ENCODE measurements at places on chromosomes 5 and 9. TPM values are rescaled to one million over a fixed set of nuclear protein-coding genes. Genes with fewer than 3 reads are reported as not detected.

The NHP2 gene
- polyA plus RNA-seq = 76.0 TPM

GRCh38 chr5:95770830-95771708 is 39.9 kb downstream of the RHOBTB3 start:
- no peak for DNase-seq

The MARCHF11 gene
- not detected for polyA plus RNA-seq

The OR1L4 gene
- not detected for polyA plus RNA-seq

DNA sequence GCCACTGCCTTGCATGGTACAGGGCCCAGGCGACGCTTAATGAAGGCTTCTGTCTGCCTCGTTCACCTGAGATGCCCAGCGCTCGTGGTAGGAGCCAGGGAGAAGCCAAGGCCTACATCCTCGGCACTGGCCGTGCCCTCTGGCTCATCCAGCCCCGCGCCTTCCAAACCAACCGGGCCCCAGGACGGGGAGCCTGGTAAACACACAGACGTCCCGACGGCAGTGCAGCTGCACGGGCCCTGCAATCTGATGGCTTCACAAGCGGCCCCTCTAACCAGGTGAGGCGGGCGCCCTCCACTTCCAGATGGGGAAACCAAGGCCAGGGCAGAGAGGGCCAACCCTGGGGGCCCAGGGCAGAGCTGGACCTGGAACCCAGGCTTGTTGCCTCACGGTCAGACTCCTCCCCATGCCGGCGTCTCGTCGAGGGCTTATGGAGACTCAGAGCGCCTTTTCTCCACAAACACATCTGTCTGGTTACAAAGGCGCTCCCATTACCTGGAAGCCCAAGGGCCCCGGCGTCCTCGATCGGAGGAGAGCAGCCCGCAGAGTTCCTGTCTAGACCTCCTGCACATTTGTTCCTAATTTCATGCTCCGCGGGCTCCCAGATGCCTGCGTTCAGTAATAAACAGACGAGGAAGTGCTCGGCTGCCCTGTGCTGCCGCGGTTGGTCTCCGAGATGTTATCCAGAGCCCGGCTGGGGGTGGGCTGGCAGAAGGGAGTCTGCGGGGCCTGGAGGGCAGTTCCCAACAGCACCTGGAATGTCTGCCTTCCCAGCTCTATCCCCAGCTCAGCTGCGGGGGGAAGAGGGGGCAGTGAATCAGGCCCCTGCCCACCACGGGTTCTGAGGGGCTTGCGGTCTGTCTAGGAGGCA is 23.5 kb downstream of the FAM163B start:
- no peak for DNase-seq

GRCh38 chr5:143056792-143057579 is 286.8 kb downstream of the ARHGAP26 start:
- no peak for DNase-seq

DNA sequence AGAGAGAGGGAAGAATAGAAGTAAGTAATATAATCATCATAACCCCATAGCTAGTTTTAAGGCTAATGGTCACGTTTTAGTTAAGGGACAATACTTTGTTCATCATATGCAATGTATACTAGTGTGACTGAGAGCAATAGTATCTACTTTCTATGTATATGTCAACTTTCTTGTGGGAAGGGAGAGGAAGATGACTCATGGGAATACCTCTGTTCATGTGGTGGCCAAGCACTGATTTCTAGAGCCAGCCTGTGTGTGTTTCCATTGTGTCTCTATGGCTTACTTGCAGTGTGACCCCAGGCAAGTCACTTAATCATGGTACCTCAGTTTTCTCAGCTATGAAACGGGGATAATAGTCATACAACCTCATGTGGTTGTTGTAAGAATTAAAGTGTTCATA is 639.6 kb downstream of the CETN3 start:
- DNase-seq = no peak

The KYAT1 gene
- 6.2 TPM for polyA plus RNA-seq

The IL4 gene
- polyA plus RNA-seq = not detected

DNA sequence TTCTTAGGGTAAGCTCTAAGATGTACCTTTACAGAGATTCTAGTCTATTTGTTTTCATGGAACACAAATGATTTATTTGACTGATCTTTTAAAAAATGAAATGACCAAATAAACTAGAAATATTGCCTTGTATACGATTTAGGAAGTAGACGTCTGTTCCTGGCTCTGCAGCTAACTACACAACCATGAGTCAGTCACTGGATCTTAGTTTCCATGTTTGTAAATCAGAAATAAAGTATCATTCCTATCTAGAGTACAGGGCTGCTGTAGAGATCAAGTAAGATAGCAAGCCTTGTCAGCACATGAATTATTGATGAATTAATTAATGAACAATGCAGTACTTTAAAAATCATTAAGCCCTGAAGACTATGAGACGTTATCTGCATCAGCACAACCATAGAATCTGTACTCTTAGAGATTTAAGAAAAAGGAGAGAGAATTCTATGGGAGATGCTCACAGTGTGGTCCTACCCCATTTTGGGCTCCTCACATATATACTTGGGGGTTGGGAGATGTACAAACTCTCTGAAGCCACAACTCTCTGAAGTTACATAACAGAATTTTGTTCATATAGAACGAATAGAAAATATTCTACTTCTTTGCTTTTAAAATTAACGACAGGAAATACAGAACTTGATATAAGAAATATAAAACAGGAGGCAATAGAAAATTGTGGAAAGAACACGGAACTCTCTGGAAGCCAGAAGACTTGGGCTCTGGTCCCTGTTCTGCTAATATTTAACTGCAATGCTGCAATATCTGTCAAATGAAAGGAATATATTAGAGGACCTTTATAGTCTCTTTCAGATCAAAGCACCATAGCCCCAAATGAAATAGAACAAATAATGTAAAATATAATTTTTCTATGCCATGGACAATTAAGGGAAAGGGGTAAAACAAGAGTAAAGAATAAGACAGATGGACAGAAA is 48.4 kb upstream of the HNRNPA0 start:
- no peak for DNase-seq

DNA sequence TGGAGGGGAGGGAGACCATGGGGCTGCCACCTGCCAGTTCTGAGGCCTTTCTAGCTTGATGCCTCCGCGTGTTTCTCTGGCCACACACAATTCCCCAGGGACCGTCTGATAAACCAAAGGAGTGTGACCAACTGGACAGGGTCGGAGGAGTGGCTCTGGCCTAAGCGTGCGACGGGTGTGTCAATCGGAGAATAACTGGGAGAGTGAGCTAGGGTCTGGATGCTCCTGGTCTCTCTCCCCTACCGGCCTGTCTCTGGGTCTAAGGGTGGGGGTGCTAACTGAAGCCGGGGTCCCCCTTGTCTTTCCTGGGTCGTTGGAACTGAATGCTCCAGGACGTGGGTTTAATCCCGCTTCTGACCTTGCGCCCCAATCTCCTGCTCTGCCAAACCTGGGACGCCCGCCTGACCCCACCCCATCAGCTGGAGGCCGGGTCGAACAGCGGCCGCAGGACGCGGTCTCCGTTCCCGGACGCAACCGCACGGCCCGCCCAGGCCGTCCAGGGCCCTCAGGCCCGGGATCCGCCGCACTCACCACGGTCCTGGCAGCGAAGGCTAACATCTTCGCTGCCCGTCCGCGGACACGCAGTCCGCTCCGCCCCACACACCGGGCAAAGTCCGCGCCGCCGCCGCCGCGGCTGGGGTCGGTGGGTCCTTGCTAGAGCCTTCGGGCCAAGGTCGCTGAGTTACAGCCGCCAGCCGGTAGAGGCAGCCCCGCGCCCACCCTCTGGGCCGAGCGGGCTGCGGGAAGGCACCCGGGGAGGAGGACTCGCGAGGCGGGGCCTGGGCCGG is 447 bp downstream of the CRAT start:
- no peak for DNase-seq

The SLC6A3 gene
- not detected for polyA plus RNA-seq

GRCh38 chr9:126205845-126206498 is 120.7 kb upstream of the MVB12B start:
- no peak for DNase-seq

GRCh38 chr5:80967500-80968181 is 7.5 kb downstream of the RASGRF2 start:
- DNase-seq = peak; percentile 38

The ARL14EPL gene
- not detected for polyA plus RNA-seq

GRCh38 chr5:139847790-139848507 is 52.3 kb downstream of the PSD2 start:
- peak; percentile 67 for DNase-seq

DNA sequence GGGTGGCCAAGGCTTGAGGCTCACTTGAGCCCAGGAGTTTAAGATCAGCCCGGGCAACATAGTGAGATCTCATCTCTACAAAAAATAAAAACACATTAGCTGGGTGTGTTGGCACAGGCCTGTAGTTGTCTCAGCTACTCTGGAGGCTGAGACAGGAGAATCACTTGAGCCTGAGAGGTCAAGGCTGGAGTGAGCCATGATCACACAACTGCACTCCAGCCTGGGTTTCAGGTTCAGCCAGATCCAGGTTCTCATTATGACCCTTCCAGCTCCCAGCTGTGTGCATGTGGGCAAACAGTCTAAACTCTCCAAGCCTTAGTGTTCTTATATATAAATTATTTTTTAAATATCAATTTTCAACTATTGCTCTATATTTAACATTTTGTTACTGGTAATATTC is 67.9 kb downstream of the ALDH7A1 start:
- no peak for DNase-seq

- no peak for DNase-seq
These were observed 1085.2 kb upstream of the ARRDC3 start for GRCh38 chr5:92468295-92468694.

- DNase-seq = no peak
These were observed 119.7 kb upstream of the ABCA1 start for GRCh38 chr9:105047742-105048041.

The FSTL4 gene
- 2.1 TPM for polyA plus RNA-seq

The IFNK gene
- polyA plus RNA-seq = not detected

- no peak for DNase-seq
These were observed 73.2 kb upstream of the RAPGEF1 start for GRCh38 chr9:131813116-131813515.

DNA sequence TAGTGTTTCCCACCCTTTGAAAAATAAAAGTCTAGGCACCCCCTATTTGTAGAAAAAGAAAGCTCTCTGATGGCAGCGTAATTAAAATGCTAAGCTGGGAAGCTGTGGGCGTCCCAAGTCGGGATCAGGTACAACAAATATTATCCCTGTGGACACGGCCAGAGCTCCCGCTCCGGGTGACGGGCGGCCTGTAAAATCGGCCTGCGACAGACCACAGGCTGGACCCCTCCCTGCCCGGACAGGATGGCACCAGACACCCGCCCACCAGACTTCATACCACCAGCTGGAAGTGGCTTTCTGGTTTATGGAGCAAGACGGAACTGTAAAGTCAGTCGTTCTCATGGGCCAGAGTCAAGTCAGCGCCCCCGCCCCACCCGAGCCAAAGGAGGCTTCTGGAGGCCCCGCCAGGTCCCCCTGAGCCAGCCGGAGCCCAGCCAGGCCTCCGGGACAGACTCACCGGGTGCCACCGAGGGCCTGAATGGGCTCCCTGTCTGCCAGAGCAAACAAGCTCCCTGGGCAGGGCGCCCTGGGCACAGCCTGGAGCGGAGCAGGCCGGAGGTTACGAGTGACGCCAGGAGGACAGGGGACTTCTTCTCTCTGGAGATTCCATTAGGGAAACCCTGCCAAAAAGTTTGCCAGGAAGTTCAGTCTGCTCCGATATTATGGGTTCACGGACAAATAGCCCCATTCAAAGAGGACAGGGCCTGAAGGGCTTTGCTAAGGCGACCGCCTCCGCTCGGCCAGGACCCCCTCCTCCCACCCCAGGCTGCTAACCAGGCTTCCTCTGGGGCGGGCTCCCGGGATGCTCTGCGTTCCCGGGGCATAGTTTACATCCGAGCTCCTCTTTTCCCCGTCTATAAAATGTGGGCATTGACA is 173.7 kb downstream of the ERCC6L2 start:
- DNase-seq = no peak

DNA sequence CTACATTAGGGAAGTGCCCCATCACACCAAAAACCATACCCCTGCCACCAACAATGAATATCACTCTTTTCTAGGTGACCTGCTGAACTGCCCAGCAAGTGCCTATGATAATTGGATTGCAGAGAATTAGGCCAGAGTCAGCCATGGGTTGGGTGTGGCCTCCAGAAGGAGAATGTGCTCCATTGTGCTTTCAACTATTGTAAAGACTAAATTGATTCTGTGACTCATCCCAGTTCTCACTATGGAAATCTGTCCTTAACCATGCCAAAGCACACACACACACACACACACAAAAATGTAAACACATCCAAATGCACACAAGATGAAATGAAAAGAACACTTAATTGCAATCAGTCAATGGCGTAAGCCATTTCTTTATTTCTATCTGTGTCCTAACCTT is 25.7 kb downstream of the DRD1 start:
- no peak for DNase-seq

DNA sequence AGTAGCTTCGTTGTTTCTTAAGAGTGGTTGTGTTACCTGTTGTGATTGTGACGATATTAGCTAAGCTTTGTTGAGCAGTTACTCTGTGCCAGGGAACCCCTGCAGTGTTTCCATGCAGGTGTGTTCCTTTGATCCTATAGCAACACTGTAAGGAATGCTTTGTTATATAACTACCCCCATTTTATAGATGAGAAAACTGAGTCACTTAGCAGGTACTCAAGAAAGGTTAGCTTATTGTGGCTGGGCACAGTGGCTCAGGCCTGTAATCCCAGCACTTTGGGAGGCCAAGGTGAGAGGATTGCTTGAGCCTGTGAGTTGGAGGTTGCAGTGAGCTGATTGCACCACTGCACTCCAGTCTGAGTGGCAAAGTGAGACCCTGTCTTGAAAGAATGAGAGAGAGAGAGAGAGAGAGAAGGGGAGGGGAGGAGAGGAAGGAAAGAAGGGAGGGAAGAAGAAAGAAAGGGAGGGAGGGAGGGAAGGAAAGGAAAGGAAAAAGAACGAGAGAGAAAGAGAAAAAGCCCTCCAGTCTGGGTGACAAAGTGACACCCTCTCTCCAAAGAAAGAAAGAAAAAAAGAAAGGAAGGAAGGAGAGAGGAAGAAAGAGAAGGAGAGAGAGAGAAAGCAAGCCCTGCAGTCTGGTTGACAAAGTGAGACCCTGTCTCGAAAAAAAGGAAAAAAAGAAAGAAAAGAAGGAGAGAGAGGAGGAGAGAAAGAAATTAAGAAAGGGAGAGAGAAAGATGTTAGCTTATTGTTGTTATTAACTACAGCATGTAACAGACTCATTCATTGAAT is 85.6 kb upstream of the RARS1 start:
- no peak for DNase-seq

DNA sequence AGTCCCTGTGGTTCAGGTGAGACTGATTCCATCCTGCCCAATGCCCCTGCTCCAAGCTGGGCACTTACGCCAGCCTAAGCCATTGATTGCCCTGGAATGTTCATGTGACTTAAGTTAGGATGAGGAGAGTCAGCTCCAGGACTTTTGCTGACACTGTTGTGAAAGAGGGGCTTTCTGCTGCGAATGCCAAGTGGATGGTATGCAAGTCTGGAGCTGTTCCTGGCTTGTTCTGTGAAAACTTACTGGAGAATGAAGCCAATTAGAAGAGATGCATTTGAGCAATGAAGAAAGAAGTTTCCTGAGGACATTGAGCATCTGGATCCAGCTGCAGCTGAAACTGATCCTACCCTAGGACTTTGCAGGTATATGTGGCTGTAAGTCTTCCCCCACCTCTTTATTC is 61.2 kb upstream of the ZFR start:
- peak; percentile 59 for DNase-seq

The MYOZ3 gene
- polyA plus RNA-seq = 14.7 TPM

The AGGF1 gene
- 15.8 TPM for polyA plus RNA-seq
